Epithelial cell of prostate (primary cell): ENCODE measurements at places on chromosomes 5 and 9.

DNA sequence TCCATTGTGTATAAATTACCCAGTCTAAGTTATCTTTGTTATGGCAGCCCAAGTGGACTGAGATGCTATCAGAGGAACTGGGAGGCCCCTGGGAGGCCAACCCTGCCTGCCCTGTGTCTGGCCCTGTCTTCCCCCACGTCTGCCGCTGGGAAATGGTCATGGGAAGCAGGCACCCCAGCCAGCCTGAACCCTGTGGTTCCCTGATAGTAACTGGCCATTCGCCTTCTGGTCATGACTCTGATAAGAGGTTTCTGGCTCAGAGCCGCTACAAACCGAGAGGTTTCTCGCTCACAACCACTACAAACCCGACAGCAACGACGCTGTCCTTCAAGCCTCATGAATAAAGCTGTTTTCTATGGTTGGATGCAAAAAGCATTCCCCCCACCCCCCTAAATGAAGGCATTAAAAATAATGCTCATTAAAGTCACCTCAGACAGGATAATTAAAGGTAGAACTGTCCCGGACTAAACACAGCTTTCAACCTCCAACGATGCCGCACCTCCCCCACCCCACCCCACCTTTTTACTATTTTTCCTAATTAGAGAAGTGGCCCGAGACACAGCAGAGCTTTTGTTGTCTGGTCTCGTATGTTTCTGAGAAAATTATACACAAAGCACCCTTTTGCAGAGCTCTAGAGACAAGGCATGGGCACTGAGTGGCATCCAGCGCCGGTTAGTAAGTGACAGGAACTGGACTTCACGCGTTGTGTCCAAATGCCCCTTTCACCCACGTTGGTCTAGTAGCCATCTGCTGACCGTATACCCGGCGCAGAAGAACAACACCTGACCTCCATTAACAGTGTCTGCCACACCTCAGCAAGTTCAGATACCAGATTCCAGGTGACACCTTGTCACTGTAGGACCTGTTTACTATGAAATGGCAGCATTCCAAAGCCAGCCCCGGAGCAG, 140.8 kb downstream of the COL23A1 start:
- DNase-seq: no peak

DNA sequence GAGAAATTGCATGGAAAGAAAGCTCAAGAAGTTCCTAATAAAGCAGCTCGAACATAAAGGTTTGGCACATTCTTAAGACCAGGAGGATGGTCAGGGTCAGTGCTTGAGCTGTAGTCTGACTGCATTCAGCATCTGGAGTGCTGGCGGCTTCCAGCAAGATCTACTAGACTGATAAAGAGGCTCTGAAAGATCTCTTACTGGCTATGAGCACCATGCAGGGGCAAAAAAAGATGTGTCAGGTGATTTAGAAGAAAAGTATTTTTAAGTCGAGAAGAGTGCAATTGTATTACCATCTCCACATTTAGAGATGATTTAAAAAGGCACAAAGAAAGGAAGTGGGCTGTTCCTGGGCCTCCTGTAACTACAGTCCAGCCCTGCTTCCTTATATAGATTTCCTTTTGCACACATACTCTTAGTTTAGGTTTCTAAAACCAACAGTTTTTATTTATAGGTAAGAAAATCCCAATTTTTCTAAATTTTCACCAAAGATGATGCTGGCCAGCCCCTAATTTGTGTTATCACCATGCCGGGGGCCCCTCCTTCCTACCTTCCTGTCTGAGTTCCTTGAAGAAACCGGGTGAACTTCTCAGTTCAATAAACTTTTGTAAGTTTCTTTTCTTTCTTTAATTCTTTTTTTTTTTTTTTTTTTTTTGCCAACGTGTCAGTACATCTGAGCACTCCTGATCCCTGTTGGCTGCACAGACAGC, 65.9 kb upstream of the PLPP1 start:
- no peak for DNase-seq

- no peak for DNase-seq
Measured at GRCh38 chr5:157766442-157766841, 22.9 kb downstream of the LSM11 start.

- DNase-seq: no peak
Measured at GRCh38 chr5:132099076-132099748, 25.6 kb downstream of the CSF2 start.

DNA sequence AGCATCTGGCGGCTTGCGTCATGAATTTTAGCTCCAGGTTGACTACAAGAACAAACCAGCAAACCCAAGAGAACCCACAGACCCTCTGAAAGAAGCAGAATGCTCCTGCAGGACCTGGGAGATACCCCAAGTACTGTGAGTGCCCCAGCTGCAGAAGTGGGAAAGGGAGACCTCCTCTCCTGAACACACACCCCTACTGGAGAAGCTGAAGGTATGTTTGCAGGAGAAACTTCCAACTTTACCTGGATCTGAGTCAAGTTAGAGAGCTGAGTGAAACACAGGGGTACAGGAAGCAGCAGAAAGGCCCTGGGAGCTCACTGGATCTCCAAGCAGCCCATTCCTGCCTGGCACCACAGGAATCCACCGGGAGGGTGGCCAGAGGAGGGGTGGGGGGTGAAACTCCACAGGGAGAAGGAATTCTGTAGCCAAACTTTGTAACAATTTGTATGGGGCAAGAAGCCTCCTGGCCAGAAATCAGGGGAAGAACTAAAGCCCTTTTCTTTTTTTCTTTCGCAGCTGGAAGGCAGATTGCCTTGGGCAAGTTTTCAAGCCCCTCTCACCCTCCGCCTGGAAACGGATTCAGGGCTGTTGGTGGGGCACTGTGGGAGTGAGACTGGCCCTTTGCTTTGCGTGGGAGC, 576.2 kb downstream of the BNC2 start:
- no peak for DNase-seq

- no peak for DNase-seq
Measured at GRCh38 chr5:107557051-107557658, 113.6 kb downstream of the EFNA5 start.

GRCh38 chr5:137336565-137337120, 162.5 kb downstream of the SPOCK1 start:
- no peak for DNase-seq

DNA sequence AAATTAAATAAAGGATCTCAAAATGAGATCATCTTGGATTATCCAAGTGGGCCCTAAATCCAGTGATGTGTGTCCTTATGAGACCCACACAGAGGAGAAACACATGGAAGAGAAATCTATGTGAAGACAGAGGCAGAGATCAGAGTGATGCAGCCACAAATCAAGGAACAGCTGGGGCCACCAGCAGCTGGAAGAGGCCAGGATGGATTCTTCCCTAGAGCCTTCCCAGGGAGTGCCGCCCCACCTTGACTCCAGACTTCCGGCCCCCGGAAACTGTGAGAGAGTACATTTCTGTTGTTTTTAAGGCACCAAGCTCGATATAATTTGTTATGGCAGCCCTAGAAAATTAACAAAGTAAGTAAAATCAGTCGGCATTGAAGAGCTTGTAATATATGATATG, 286.9 kb downstream of the FBXL7 start:
- no peak for DNase-seq

DNA sequence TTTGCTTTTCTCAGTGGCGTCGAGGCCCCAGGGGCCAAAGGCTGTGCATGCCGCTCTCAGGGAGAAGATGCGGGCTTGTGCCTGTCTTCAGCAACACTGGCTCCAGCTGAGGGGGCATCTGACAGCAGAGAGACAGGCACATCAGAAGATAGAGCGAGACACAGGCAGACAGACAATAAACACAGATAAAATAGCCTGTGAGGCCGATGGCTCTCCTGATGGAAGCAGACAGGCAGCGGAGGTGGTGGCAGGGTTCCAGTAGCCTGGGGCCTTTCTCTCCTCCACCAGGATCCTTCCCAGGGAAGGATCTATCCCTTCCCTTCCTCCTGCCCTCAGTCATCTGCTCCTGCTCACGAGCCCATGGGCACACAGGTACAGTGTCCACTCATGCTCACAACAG, 16.6 kb upstream of the UNC5A start:
- DNase-seq: no peak

GRCh38 chr5:175658299-175659145, 651 bp downstream of the HRH2 start:
- DNase-seq: no peak

DNA sequence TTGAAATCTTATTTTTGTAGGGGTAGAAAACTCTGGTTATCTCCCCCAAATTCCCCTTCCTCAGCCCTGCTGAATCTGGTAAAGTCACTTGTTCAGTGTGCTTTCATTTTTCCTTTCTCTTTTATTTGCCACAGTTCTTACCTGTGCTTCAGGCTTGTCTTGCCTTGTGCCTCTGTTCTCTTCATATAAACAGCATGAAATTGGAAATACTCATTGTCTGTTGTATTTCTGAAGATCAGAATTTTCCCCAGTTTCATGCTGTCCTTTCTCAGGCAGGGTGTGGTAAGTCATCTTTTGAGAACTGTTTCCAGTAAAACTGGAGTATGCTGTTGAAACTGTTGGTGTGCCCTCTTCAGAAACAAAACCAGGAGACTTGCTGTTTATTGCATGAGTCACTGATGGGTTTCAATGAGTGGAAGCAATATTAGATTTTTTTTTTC, 7.0 kb downstream of the PAM start:
- peak; percentile 26 for DNase-seq

DNA sequence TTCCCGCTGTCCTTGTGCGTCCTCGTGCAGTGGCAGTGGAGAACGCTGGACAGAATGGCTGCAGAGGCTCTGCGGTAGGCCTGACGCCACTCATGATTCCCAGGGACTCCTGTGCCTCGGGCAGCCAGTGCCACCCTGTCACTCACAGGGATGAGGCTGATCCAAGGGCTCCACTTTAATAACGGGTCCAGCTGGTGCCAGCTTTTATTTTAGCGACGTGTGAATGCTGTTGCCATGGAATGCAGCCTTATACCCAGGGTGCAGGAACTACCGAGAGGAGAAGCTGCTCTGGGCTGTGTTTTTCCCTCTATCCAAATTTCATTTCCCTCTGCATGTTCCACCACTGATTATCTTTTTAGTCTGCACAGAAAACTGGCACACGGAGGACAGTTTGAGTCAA, 15.8 kb upstream of the NTNG2 start:
- DNase-seq: no peak

DNA sequence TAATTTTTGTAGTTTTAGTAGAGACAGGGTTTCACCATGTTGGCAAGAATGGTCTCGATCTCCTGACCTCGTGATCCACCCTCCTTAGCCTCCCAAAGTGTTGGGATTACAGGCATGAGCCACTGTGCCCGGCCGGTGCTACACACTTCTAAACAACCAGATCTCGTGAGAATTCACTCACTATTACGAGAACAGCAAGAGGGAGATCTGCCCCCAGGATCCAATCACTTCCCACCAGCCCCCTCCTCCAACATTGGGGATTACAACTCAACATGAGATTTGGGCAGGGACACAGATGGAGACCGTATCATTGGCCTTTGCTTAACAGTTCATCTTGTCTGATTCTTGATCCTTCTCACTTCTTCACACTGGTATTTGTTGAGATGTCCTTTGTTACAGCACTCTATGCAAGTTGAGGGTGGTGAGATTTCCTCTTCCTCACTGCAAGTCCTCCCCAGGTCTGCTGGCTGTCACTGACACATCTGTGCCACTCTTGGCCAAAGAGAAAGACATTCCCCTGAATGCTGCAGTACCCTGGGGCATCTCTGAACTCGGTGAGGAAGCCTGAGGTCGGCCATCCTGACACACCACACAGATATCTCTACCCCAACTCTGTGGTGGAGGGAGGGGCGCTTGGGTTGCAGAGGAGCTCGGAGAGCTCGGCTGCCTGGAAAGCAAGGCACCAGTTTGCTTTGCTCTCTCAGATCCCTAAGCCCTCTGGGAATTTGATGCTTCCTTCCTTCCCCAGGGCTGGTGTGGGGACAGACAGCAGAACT, 4.2 kb upstream of the SUB1 start:
- DNase-seq: no peak

- DNase-seq: no peak
Measured at GRCh38 chr9:83933790-83934189, 12.6 kb upstream of the KIF27 start.

DNA sequence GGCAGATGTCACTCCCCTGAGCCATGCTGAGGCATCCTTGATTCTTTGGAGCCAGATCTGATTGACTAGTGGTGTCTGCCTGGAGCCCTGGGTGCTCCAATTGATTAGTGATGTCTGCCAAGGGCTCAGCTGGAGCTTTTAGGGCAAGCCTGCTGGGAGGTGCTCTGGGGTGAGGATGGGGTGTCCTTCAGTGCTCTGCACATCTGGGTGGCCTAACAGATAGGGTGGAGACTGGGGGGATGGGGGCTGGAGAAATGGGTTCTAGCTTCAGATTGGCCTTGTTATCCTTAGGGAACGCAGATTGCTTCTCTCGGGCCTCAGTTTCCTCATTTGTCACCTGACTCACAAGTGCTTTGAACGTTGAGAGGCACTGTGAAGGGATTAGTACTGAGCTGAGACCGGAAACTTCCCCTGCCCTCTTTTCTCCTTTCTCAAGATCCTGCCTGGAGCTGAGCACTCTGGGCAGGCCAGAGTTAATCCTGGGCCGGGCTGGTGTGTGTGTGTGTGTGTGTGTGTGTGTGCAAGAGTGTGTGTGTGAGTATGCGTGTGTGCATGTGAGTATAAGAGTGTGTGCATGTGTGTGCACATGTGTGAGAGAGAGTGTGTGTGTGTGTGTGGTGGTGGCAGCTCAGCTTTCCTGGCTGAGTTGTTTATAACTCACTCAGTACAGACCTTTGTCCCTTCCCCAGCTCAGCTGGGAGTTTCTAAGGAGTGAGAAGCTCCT, 5.6 kb upstream of the IER5L start:
- no peak for DNase-seq

DNA sequence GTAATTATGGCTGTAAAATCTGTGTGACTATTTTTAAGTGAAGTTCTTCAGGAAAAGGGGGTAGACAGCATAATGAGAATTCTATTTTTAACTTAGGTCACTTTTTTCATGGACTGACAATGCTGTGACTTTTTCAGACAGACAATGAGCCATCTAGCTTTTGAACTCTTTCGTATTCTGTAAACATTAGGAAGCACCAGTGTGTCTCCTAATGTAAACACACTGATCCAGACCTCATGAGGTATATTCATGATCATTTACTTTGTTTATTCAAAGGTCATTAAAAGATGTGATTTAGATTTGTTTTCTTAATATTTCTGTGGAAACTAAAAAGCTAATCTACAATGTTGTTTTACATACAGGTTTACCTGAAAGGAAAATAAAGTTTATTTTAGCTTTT, 352.6 kb downstream of the ADGRV1 start:
- no peak for DNase-seq

DNA sequence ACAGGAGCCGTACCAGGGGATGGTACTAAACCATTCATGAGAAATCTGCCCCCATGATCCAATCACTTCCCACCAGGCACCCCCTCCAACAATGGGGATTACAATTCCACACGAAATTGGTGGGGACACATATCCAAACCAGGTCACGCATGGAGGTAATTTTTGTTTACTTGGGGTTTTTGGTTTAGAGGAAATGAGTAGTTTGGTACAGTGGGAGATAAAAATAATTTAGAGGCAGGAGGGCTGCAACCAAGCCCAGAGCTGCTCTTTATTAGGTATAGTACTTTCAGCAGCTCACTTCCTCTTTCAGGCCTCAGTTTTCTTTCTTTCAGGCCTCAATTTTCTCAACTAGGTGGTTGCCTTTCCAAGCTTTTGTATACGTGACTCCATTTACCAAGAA, 23.2 kb downstream of the PRUNE2 start:
- no peak for DNase-seq
